Activated CD4-positive, alpha-beta T cell treated with anti-CD3 and anti-CD28 coated beads, Interleukin-2, amount 50 U/mL, for 24 hours (primary cell): ENCODE measurements at places on chromosomes 7 and 10.

- no peak for DNase-seq
These were observed 19.5 kb downstream of the C10orf67 start for GRCh38 chr10:23325132-23325531.

GRCh38 chr7:155713384-155713783 lies 68.9 kb downstream of the RBM33 start:
- DNase-seq = no peak

GRCh38 chr7:152858761-152859160 lies 99.2 kb downstream of the ACTR3B start:
- no peak for DNase-seq

DNA sequence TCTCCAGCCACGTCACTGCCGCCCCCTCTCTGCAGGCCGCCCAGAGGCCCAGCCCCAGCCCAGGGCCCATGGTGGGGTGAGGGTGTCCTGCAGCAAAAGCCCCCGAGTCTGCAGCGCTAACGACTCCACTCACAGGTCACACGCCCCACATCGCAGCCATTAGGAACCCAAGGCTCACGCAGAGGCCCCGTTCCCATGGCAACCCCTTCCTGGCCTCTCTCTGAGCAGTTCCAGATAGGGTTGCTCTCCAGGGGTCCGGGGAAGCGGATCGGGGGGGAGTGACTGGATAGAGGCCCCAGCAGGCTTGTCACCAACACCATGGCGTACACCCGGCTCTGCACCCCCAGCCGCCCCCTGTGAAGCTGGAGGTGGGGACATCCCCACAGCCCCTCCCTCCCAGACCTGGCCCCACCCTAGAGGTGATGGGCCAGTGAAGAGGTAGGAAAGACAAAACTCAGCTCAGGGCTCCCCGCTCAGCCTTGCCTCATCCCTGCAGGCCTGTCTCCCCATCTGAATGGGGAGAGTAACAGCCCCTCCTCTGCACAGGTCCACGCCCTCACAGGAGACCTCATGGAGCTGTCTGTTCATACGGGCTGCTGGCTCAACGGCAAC lies 41.2 kb downstream of the TNRC18 start:
- DNase-seq = no peak

DNA sequence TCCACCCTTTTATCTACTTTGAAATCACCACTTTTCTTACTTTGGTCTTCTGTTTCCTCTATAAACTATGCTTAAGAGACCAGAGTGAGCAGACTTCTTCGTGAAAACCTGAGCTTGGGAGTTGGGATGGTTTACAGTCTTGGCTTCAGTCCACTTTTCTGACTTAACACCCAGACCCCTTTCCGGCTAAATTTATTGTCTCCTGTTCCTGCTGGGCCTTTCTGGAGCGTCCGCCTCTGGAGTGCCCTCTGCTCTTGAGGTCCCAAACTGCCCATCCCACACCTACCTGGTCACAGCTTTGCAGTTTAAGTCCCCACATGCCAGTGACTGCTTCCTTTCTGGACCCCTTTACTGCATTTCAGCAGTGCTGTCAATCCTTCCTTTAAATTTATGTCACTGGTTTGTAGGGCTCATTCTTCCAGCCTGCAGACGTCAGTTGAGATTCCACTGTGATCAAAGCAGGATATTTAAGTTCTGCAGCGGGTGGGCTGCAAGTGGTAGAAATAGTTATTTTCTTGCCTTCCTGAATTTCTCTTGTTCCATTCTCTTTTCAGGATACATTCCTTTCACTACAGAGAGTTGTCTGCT lies 80.3 kb downstream of the KAT6B start:
- no peak for DNase-seq

- no peak for DNase-seq
These were observed 765.6 kb upstream of the GHITM start for GRCh38 chr10:83373671-83374070.

GRCh38 chr10:78964274-78964951 lies 104.4 kb upstream of the ZMIZ1 start:
- DNase-seq = no peak

- no peak for DNase-seq
These were observed 143.8 kb downstream of the ARHGAP21 start for GRCh38 chr10:24579906-24580305.

DNA sequence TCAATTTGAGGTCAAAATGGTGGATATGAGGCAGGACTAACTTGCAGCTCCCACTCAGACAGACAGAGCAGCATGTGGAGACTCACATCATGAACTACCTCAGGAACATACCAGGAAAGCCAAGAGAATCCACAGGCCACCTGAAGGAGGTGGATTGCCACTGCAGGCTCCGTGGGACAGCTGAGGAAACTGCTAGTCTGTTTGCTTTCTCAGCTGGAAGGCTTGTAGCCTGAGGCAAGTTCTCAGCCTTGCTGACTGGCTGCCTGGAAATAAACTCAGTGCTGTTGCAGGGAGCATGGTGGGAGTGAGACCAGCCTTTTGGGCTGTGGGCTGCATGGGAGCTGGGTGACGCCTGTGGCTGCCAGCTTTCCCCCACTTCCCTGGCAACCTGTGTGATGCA lies 202.9 kb downstream of the ZNF248 start:
- no peak for DNase-seq

DNA sequence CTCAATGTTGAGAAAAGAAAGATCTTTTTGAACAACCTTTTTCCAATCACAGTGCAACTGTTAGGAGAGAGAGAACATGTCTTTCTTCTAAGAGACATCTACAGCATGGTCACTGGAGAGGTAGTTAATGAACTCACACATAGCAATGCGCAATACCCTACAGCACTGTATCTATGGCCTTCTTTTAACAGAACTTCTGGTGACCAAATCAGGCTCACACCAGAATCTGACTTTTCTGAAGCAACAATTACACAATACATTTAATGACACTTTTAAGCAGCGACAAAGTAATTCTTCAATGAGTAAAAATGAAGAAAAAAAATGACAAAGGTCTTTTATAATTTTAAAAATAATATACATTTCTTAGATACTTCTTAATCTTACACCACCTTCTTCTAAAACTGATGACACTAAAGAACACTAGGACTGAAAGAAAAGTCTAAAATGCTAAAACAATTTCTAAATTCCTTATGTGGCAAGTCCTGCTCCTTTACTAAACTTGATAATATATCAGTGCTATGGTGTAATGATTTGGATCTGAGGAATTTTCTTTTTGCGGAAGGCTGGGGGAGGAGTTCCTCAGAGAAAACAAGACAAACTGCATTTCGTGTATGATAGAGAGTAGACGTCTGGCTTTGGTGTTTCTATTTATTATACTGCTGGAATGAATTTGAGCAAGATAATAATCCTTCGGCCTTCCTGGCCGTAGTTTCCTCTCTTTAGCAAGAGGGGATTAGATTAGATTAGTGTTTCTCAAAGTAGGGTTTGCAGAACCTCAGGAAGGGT lies 166.3 kb downstream of the ZNF438 start:
- no peak for DNase-seq

DNA sequence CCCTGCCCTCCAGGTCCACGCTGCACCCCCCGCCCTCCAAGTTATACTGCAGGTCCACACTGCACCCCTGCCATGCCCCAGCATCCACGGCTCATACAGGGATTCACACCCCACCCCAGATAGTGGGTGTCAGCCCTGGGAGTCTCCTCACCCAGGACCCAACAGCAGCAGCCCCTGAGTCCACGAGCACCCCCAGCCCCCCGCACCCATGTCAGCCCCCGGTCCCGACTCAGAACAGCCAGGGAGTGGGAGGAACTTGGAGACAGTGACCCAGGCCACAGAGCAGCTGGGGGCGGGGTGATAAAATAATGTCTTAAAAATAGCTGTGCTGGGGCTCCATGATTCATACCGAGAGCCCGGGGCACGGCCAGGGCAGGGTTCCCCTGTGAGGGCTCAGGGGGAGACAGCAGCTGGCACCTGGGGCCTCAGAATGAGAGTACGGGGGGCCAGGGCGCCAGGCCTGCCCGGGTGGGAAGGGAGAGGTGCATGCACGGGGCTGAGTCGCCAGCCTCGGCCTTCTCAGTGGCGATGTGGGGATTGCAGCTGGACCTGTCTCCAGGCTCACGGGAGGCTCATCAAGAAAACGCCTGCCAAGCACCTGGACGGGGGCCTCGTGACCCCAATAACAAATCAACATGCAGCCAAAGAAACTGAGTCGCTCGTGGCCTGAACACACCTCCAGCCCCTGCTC lies 29.8 kb downstream of the ADAP1 start:
- peak; percentile 60 for DNase-seq

GRCh38 chr10:30705101-30705624 lies 75.6 kb upstream of the LYZL2 start:
- DNase-seq = no peak

GRCh38 chr7:88928276-88928675 lies 132.7 kb upstream of the TEX47 start:
- no peak for DNase-seq

DNA sequence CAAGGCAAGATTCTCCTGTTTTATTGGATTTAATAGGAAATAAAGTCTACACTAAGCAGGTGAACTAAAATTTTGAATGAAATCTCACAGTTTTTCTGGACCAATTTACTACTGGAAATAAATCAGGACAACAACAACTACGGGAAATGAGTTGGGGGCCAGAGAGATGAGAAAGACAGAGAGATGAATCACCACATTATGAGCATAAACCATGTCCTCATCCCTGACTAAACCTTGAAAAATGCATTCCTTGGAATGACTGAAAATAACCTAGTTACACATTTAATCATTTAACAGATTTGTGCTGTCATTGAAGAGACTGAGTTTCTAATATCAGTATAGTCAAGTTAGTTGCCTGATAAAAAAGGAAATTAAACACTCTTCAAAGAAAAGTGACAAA lies 608.4 kb upstream of the KCND2 start:
- DNase-seq = no peak

DNA sequence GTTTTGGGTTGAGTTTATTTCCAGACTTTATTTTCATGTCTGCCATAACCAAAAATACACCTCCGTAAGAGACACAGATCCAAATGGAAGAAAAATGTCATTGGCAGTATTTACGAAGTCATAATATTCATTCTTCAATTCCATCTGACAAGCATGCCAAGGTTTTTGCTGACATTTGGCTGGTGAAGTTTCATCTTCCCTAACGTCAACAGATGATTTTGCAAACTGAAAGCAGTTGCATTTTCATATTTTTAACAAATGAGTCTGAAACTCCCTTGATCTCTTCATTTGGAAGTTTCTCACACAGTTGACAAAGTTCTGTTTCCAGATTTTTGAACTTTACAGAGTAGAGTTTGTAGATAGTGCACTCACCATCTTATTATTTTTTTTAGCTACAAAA lies 114.5 kb downstream of the CALN1 start:
- no peak for DNase-seq

GRCh38 chr10:84574102-84574501 lies 245.7 kb downstream of the CCSER2 start:
- DNase-seq = no peak
